NCI-H460 (cell line): ENCODE measurements at places on chromosomes 5 and 9. TPM values are rescaled to one million over a fixed set of nuclear protein-coding genes. Genes with fewer than 3 reads are reported as not detected.
A peak's percentile ranks its signal among the peaks of the same experiment; 100 is the strongest.

DNA sequence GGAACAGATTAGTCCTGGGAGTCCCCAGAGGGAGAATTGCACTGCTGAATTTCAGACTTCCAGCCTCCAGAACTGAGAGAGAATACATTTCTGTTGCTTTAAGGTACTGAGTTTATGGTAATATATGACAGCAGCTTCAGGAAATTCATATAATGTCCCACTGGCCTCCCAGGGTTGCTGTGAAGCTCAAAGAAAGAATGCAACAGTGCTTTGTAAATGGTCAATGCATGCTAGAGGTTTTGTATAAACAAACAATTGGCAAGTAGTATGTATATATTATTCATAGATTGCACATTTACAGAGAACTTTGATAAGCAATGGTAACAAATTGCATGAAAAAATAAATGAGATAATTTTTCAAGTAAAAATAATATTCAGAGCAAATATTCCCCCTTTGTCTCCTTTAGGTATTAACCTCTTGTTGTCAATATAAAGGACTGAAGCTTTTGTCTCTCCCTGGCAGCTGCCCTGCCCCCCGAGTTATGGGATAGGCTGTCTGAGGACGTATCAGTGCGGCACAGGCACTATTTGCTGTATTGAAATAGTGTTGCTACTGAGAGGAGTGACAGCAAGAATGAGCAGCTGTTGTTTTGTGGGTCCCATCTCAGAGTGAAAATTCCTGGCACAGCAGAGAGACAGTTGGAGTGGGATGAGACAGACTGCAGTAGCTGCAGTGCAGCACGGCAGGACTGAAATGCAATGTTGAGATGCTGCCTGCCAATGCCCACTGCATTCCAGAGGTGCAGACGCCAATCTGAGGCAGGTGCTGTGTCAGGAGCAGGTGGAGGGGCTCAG lies 194.2 kb upstream of the GLRA1 start:
- no peak for DNase-seq

DNA sequence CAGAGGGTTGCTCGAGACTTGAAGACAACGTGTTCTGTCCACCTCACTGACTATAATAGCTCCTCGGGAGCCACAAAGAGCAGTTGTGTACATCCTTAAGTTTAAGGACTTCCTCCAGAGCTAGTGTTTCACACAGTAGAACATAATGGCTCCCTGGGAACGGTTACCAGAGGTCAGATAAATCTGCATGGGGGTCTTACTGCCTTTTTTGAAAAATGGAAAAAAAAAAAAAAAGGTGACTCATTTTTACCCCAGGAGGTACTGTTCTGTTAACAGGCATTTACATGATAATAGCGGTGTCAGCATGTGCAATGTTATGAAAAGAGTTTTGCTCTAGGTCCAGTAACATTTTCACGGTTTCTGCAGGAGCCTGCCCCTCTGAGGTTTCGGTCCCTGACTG lies 498.9 kb upstream of the WWC1 start:
- DNase-seq, result no peak

- DNase-seq, result no peak
Measured at GRCh38 chr9:114003758-114004157, 74.3 kb downstream of the AMBP start.

DNA sequence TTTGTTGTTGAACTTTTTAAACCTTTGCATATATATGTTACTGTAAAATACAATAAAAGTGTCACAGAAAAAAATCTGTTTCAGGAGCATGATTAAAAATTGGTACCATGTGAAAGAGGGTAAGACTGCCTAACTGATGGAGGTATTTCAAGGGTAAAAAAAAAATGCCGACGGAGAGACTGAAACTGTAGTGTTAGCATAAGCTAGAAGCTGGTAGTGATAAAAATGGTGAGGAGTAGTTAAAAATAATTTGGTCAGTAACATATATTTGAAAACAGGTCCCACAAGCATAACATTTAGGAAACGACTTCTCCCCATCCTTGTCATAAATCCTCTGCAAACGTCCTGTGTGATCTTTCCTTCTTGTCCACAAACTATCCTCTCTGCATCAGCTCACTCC lies 64.7 kb downstream of the MEF2C start:
- DNase-seq, result no peak

- DNase-seq, result no peak
Measured at GRCh38 chr5:114367029-114367428, 5.2 kb downstream of the KCNN2 start.

DNA sequence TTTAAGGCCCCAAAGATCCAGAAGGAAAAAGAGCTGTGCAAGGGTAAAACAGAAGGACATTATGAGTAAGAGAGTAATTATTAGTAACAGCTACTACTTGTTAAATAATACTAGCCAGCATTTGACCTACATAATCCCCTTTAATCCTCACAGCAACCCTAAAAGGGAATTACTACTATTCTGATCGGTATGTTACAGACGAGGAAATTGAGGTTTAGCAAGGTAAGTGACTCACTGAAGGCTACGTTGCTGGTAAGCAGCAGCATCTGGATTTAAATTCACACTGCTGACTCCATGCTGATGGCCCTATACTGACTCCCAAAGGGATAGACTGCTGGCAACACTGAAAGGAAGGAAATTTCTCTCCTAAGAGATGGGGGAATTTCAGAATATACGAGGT lies 3.7 kb upstream of the FSD1L start:
- no peak for DNase-seq

DNA sequence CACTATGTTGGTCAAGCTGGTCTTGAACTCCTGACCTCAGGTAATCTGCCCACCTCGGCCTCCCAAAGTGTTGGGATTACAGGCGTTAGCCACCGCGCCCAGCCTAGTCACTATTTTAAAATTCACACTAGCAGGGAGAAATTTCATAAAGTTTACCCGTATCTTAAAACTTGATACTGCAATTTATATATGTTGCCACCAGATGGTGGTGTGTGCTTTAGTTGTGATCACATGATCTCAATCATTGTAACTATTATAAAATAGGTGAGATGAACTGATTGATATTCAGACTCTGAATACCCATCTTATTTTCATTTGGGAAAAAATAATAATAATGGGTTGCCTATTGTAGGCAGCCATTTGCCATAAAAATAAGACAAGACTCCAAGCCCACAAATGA lies 1330.4 kb upstream of the WWC1 start:
- DNase-seq, result peak; percentile 13

- no peak for DNase-seq
Measured at GRCh38 chr9:131813116-131813515, 73.2 kb upstream of the RAPGEF1 start.

- no peak for DNase-seq
Measured at GRCh38 chr9:119307471-119307870, 61.8 kb downstream of the BRINP1 start.

GRCh38 chr9:83431101-83432060 lies 106.8 kb downstream of the FRMD3 start:
- DNase-seq, result no peak

GRCh38 chr5:138354926-138355378 lies 2.5 kb downstream of the KDM3B start:
- peak; percentile 45 for DNase-seq

DNA sequence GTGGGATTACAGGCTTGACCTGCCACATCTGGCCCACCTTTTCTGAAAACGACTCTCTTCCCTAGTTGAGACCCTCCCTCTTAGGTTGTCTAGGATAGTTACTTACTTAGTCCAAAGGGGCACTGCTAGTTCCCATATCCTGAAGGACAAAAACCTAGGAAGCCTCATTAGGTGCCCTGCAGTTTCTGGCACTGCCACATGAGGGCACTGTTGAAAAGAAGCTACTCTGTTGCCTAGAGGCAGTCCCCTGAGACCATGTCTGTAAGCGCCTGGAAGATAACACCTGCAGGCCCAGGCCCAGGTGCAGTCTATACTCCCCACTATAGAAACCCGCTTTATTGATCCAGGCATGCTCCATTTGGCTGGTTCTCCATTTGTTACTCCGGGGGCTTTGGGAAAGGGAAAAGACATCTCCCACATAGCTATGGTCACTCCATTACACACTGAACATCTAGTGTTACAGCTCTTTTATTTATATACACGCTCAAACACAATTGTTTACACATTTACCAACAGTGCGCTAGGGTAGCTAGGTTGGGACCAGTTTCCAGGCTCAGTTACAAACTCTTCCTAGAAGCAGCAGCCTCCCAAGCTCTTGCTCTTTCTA lies 73.4 kb upstream of the PPARGC1B start:
- DNase-seq, result peak; percentile 32

GRCh38 chr5:155871623-155872022 lies 455.3 kb upstream of the SGCD start:
- no peak for DNase-seq

GRCh38 chr9:130246126-130246525 lies 19.4 kb upstream of the HMCN2 start:
- DNase-seq, result no peak

DNA sequence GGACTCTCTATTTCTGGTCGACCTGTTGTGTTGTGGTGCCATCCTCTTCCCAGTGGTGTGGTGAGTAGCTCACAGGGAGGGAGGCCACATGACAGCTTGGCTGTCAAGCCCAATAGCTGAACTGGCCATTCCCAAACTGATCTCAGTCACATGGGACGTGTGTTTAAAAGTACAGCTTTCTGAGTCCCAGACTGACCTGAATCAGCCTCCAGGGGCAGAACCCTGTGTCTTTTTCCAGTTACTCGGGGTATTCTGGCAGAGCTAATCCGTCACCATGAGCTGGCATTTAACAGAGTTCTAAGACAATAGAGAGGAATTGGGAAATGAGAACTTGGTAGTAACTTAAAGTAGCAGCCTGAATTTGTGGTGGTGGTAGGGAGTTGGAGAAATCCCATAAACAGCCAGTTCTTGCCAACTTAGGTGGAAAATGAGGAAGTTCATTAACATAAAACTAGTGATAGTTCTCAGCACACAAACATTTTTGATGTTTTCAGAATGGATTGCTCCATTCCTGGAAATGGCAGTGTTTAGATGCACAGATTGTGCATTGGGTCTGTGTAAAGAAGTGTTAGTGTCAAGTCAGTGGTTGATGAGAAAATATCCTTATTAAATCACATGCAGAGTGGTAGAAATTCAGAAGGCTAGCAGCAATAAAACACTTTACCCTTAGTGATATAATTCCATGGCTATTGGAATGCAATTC lies 50.9 kb downstream of the GPR107 start:
- DNase-seq, result no peak

DNA sequence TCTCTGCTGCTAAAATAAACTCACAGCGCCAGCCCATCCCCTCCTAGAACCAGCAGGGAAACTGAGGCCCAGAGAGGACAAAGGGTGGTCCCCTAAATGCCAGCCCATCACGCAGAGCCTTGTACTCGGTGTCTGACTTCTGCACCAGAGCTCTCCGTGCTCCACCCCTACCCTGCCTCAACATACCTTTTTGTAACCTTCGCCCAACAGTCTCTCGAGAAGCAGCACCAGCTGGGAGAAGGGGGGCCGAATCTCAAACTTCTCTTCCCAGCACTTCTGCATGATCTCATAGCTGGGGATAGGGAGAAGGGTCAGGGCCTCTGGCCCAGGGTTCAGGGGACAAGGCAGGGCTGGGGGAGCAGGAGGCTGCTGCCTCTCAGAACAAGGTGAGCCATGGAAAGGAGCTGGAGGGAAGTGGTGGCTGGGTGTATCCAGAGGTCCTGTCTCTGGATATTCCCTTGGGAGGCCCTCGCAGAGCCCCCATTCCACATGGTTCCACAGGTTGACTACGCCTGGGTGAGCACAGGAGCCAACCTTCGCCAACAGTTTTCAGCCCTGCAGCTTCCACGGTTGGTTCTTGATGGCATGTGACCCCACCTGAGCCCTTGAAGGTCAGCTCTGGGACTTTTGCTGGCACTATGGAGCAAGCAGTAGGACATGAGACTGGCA lies 32.3 kb upstream of the CSF1R start:
- no peak for DNase-seq

GRCh38 chr5:71922584-71923106 lies 184.6 kb upstream of the MAP1B start:
- peak; percentile 59 for DNase-seq

DNA sequence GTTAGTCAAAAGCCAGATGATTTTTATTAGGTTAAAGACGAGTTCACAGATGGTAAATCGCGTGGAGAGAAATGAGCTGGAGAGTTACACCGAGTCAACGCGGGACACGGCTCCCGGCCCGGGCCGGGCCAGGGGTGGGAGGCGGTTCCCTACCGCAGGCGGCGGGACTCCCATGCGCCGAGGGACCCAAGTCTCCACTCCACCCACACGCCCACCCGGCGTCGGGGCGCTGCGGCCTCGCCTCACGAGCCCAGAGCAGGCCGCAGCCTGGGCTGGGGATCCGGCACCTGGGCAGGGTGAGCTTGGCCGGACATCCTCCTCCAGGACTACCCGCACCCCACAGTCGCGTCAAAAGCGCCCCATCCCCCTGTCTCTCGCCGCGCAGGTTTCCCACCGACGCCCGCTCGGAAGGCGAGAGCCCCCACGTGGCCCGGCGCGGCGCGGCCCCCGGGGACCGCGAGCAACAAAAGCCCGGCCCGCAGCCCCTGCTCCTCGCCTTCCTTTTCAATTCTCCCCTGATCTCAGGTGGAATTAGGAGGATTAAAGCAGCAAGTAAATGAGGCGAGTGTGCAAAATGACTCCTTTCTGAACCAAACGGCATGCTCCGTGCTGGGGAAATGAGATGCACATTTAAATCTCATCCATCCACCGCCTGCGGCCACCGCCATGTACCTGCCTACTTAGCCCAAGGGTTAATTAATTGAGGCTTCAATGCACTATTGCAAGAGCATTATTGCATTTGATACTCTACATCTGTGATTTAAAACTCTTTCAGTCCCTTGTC lies 196.5 kb upstream of the TBCA start:
- DNase-seq, result no peak

- DNase-seq, result no peak
Measured at GRCh38 chr5:86257871-86258270, 359.9 kb upstream of the COX7C start.

- DNase-seq, result no peak
Measured at GRCh38 chr5:36740259-36740898, 134.0 kb downstream of the SLC1A3 start.

DNA sequence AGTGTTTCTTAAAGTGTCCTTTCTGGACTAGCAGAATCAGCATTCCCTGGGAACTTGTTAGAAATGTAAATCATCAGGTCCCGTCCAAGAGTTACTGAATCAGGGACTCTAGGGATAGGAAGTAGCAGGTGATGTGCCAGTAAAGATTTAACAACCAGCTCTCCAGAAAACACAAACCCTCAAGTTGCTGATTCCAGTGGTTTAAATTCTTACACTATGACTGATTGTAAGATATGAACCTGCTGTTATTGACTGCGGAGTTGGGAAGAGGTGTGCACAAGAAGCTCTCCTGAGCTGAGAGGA lies 39.1 kb upstream of the BASP1 start:
- no peak for DNase-seq

The IFNA21 gene
- total RNA-seq, result not detected in 2 replicates

The SPINK6 gene
- 0.52 and 0.59 TPM in 2 replicates for total RNA-seq

The PCDHGA6 gene
- total RNA-seq, result 1.1 and 1.2 TPM in 2 replicates

The PCDHB2 gene
- total RNA-seq, result 0.29 and 0.52 TPM in 2 replicates

The KIF12 gene
- not detected in 2 replicates for total RNA-seq

The ZBTB34 gene
- 5.3 and 6.8 TPM in 2 replicates for total RNA-seq

The TPM2 gene
- 36.3 and 40.7 TPM in 2 replicates for total RNA-seq

The ORM2 gene
- total RNA-seq, result not detected in 2 replicates

The RAPGEF6 gene
- total RNA-seq, result 15.6 and 17.4 TPM in 2 replicates
